ENCODE measurements at places on chromosomes 7 and 10.

- no peak for DNase-seq
Measured at GRCh38 chr7:19094598-19095352, 22.7 kb downstream of the TWIST1 start.

GRCh38 chr7:1842321-1843221, 172.5 kb downstream of the ELFN1 start:
- DNase-seq = no peak

DNA sequence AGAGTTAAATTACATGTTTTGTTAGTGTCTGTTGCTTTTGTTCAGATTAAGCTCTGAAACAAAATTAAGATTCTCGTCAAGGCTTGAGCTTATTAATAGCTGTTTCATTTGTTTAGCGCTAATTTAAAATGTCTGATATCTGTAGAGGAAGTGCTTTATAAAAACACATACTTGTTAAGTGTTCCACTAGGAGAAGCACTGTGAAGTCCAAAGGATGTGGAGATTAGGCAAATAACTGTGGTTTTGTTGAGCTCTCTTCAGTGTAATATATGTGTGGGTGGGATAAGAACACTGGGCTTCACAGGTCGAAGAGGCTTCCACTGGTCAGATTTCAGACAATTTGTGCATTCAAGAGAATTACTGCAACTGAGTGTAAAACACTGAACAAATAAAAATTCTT, 242.0 kb downstream of the AUTS2 start:
- DNase-seq = no peak

DNA sequence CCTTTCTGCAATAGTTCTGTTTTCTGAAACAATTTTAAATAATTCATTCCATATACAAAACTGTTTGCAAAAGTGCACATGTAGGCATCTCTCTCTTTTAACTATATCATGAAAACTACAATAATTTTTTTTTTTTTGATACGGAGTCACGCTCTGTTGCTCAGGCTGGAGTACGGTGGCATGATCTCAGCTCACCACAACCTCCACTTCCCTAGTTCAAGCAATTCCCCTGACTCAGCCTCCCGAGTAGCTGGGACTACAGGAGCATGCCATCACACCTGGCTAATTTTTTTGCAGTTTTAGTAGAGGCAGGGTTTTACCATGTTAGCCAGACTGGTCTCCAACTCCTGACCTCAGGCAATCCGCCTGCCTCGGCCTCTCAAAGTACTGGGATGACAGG, 44.0 kb upstream of the SEMA3A start:
- DNase-seq = no peak

DNA sequence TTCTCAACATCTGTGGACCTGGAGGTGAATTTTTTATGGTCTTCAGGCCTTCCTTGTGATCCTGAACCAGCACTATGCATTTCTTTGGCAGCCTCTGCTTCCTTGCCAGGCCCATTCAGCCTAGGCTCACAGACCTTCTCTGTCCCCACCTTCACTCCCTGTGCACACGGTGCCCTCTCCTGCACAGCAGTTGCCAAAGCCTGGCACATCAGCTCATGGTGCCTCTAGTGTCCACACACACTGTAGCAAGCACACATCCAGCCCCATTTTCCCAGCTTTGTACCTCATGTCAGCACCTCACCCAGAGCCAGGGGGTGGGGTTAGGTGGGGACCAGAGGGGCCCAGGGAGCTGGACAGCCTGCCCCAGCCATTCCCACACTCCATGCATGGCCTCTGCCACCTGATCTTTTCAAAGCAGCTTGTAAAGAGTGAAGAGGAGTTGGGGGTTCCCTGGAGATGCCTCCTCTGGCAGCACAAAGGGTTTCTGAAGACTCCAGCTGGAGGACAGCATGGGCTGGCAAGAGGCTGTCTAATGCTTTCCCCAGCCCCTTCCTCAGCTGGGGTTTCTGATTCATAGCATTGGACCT, 57.9 kb upstream of the TMEM72 start:
- DNase-seq = no peak

DNA sequence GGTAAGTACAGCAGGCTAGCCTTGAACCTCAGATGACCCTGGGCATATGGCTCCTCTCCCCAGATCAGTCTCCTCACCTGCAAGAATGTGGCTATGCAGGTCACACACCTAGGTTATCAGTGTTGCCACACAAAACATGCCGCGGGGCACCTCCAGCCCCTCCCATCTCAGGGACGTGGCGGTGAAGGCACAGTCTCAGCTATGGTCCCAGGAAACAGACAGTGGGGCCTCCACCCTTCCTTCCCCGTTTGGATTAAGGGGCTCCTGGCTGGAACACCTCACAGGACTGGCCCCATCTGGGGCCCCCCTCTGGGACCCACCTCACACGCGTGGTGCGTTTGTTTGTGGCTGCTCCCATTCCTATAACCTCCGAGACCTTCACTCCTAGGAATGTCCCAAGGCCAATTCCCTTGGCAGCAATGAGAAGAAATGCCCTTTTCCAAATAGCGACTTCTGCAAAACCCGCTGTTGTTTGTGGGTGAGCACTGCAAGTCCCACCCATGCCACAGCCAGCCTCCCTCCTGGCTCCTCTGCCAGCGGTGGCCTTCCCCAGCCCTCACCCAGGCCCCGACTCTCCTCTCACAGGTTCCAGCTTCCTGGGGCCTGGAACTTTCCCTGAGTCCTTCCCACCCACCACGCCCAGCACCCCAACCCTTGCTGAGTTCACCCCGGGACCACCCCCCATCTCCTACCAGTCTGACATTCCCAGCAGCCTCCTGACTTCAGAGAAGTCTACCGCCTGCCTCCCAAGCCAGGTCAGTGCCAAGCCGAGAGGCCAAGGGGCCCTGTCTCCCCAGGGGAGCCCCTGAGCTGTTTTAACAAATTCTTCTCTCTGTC, 17.1 kb downstream of the ZMIZ2 start:
- no peak for DNase-seq

- peak; percentile 85 for DNase-seq
Measured at GRCh38 chr10:125060826-125061556, 99.4 kb downstream of the CTBP2 start.

- DNase-seq = no peak
Measured at GRCh38 chr7:91031757-91032156, 232.5 kb upstream of the FZD1 start.

- peak; percentile 66 for DNase-seq
Measured at GRCh38 chr7:134891696-134892678, 94.3 kb upstream of the AGBL3 start.

GRCh38 chr10:119714484-119714816, 11.4 kb upstream of the INPP5F start:
- DNase-seq = no peak

DNA sequence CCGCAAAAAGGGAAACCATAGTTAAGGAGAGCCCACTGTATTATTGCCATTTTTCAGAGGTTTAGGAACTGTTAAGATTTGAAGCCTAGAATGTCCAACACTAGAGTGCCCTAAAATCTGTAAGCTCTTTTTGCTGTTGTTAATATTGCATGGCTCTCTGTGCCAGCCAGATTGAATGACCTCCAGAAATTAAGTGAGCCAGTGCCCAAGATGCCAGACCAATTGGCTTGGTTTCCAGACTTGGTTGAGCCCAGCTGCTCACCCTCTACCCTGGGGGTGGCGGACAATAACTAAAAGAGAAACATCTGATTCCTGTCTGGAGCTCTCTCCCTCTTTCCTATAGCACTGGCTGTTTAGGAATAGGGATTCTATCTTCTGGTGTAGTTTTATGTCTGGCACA, 340.1 kb downstream of the PHF14 start:
- DNase-seq = peak; percentile 85

- DNase-seq = no peak
Measured at GRCh38 chr10:42970451-42971250, 106.2 kb upstream of the RET start.

DNA sequence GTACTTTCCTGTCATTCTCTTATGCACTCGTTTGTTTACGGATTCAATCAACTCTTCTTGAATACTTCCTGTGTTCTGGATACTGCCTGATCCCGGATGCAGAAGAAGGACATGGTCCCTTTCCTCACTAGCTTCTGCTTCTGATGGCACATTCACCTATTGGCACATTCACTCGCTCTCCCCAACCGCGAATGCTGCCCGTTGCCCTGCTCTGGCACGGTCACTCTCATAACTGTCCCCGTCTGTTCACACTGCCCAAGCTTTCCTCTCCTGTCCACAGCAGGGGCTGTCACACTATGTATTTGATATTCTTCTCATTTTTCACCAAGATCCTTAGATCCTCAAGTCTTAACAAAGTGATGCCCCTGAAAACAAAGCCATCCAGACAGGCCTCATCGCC, 327.4 kb downstream of the PAXIP1 start:
- DNase-seq = peak; percentile 71

DNA sequence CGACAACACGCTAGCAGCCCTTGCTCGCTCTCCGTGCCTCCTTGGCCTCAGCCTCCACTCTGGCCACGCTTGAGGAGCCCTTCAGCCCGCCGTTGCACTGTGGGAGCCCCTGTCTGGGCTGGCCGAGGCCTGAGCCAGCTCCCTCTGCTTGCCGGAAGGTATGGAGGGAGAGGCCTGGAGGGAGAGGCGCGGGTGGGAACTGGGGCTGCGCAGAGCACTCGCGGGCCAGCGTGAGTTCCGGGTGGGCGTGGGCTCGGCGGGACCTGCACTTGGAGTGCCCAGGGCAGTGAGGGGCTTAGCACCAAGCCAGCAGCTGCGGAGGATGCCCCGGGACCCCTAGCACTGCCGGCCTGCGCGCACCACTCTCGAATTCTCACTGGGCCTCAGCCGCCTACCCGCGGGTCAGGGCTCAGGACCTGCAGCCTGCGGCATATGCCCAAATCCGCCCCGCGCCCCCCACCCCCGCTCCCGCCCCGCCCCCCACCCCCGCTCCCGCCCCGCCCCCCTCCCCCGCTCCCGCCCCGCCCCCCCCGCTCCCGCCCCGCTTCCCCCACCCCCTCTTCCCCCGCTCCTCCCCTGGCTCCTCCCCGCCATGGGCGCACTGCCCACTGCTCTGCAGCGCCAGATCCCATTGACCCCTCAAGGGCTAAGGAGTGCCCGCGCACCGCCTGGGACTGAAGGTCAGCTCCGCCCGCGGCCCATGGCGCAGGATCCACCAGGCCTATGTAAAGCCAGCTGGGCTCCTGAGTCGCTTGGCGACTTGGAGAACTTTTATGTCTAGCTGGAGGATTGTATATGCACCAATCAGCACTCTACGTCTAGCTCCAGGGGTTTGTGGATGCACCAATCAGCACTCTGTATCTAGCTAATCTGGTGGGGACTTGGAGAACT, 15.9 kb upstream of the ACBD5 start:
- no peak for DNase-seq

DNA sequence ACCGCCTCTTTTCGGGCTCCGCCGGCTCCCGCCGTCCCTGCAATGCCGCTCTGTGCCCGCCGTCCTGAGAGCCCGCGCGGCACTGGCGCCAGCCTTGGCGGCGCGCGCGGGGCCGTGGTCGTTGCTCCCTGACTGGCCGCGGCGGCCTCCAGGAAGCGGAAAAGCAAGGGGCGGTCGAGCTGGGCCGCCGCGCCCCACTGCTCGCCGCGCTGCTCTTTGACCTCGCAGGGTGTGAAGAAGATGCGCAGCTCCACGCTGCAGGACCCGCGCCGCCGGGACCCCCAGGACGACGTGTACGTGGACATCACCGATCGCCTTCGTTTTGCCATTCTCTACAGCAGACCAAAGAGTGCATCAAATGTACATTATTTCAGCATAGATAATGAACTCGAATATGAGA, at the start of gene CDC14C:
TSS of gene CDC14C (plus strand) at position 115 of the 400 bp plus-strand sequence. CDS start at position 241, 126 bp downstream.
- DNase-seq = no peak

DNA sequence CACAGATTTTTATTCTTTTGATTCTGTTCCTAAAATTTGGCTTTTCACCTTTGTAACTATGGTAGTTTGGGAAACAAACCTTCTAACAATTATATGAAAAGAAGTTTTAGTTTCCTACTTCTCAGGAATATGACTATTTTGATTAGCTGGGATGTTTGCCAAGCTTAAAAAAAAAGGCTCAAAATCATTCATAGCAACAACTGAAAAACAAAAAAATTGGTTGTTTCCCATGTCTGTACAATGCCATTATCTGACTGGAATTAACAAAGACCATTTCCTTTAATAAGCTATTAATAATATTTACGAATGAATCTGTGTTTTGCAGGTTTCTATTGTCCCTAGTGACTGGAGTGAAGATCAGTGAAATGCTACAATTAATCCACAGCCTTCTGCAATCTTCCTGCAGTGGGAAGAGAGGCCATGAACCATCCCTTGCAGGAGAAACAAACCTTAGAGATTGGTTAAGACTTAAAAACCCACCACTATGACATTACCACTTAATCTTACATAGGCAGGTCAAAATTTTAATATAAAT, 4.2 kb downstream of the PURB start:
- no peak for DNase-seq

DNA sequence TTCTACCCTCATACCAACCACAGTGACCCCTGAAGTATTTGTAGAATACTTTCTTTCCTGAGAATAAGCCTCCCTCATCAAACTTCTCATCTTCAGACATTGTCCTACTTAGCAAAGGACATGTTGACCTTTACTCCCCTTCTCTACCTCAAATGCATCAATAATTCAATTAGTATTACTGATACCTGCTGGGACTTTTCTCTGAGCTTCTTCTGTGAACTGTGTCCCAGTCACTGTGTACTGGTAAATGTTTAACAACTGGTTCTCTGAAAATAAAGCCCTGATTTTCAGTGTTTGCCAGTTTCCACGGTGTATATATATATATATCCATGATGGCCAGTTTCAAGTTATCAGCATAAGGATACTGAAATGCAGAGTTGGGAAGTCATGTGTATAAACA, 12.2 kb downstream of the PANK1 start:
- no peak for DNase-seq

- DNase-seq = peak; percentile 87
Measured at GRCh38 chr10:31157123-31158010, 125.7 kb upstream of the ZNF438 start.

DNA sequence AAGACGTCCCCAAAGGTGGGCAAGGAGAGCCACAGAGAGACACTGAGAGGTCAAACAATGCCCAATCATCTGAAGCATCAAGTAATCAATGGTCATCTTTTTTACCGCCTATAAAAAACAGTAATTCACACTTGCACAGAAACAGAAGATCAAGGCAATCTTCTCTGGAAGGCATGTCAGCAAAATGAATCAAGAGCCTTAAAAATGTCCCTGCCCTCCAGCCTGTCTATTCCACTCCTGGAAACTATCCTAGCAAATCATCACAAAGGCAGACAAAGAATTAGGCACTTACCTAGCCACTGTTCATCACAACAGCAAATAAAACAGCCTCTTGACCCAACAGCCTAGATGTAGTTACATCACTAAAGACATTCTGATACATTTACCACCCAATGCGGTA, 48.9 kb downstream of the FAM53B start:
- DNase-seq = no peak

DNA sequence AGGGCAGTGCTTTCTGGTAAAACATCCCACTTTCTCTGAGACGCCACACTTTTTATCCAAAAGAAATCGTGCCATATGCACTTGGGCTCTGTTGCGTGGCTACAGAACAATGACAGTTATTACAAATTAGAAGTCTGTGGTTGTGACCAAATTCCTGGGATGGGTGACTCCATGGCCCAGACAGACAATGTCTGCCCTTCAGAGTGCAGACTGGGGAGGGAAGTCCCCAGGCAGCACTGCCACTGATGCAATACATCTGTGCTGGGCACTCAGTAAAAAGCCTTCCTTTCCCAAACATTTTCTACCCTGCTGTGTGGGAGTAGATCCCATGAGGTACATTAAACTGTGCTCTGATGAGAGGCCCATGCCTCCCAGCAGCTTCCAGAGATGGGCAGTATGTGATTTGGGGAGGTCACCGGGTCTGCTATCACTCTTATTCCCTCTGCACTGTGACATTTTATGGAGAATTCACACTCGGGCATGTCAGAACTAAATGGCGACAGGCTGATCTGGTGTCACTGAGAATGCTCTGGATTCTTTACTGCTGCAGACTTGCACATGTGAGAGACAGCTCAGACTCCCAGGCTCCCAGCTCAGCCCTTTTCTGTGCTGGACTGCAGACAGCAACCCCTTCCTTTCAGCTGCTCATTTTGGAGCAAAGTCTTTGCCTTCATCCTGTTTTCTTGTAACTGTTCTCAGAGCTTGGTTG, 243.5 kb upstream of the ZNF32 start:
- no peak for DNase-seq

Data from G401 (cell line).